ENCODE measurements at places on chromosomes 11 and 22.

GRCh38 chr22:19853879-19854777 is 546 bp downstream of the GNB1L start:
- peak; percentile 39 for DNase-seq

- DNase-seq = no peak
Measured at GRCh38 chr22:27241430-27242321, 559.9 kb downstream of the MN1 start.

GRCh38 chr11:123166071-123166559 is 28.9 kb downstream of the CLMP start:
- no peak for DNase-seq

DNA sequence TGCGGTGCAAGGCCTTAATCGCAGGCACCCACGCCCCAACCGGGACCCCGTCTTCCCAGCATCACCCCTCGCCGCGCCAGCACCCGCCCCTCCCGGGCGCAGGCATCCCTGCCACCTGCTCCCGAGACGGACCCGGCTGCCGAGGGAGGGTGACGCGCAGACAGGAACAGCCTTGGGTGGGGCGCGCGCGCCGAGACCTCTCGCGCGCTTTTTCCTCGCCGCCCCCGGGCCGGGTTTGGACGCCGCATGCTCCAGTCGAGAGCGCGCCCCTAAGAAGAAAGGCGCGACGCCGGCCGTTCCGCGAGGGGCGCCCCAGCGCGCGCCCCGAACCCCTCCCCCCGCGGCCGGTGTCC is 504 bp downstream of the CFL1 start:
- peak; percentile 81 for DNase-seq

GRCh38 chr22:49775867-49776511 is 51.7 kb downstream of the BRD1 start:
- DNase-seq = no peak

GRCh38 chr11:33615751-33616150 is 84.9 kb downstream of the C11orf91 start:
- DNase-seq = no peak
